Placental epithelial cell (primary cell): ENCODE measurements at places on chromosomes 3 and 15. TPM values are rescaled to one million over a fixed set of nuclear protein-coding genes. Genes with fewer than 3 reads are reported as not detected.

Gene ZNF717
- total RNA-seq, result 11.8 and 18.5 TPM in 2 replicates

Gene KIF7
- 8.4 and 8.6 TPM in 2 replicates for total RNA-seq

Gene ZNF502
- 5.0 and 7.9 TPM in 2 replicates for total RNA-seq

Gene XIRP1
- total RNA-seq, result not detected in 2 replicates

Gene CD276
- total RNA-seq, result 68.7 and 102 TPM in 2 replicates

Gene GRK7
- total RNA-seq, result 0.11 TPM in 1 of 2 replicates, not detected in the other

Gene PSMD6
- total RNA-seq, result 70.7 and 80.8 TPM in 2 replicates

Gene FBXW12
- total RNA-seq, result under 0.01 TPM in 1 of 2 replicates, not detected in the other

Gene CACNA1D
- 0.11 TPM in 1 of 2 replicates, not detected in the other for total RNA-seq

Gene REC114
- total RNA-seq, result not detected in 2 replicates

Gene SMAD3
- 9.8 and 10.1 TPM in 2 replicates for total RNA-seq

Gene TERB2
- total RNA-seq, result not detected in 2 replicates

Gene CPN2
- not detected in 2 replicates for total RNA-seq

Gene AADACL2
- total RNA-seq, result not detected in 2 replicates

Gene FSD2
- not detected in 2 replicates for total RNA-seq

Gene SNAPC5
- total RNA-seq, result 10.6 and 13.6 TPM in 2 replicates

Gene ITGB5
- 238 and 287 TPM in 2 replicates for total RNA-seq

Gene RNF111
- total RNA-seq, result 20.4 and 25.5 TPM in 2 replicates
